ENCODE measurements at places on chromosomes 1 and 21.
A peak's percentile ranks its signal among the peaks of the same experiment; 100 is the strongest.

GRCh38 chr1:162716123-162716522 lies 74.4 kb upstream of the HSD17B7 start:
- DNase-seq: no peak

DNA sequence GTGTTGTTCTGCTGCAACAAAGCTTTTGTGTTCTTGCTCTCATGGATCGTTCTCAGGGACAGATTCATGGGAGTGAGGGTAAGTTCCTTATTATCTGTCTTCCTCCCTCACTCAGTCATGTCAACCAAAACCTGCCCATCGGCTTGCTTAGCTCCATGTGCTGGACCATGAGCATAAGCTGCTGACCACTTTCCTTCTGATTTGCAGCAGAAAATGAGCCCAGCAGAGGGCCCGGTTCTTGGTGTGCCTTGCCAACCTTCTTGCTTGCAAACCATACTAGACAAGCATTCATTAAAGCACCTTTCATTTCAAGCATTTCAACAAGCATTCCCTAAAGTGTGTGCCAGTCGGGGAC lies 64.0 kb upstream of the COA6 start:
- no peak for DNase-seq

DNA sequence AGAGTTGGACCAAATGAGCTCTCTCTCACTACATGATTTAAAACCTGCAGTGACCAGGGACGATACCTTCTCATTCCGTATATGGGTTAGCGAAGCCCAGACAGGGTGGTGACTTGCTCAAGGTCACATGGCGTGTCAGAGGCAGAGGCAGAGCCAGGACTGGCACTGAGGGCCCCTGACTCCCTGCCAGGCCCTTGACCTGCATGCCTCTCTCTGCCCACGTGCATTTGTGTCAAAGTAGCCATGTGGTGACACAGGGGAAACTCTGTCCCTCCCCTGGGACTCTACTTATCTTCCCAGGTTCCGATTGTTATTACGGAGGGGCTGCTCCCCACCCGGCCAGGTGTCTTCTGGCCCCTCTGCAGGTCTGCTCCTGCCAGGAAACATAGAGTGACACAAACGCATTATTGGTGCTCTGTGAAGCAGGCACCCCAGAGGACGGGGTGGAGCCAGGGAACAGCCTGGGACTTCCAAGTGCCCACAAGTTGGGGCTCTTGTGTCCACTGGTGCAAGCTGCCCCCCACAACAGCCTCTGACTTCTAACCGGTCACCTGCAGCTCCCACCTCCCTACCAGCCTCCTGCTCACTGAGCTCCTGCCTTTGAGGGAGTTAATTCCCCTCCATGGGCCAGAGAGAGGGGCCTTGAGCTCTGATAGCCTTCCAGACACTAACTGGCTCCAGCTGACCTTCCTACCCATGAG lies 7.3 kb upstream of the TINAGL1 start:
- DNase-seq: no peak

GRCh38 chr1:152817309-152817708 lies 5.5 kb downstream of the LCE1B start:
- DNase-seq: no peak

DNA sequence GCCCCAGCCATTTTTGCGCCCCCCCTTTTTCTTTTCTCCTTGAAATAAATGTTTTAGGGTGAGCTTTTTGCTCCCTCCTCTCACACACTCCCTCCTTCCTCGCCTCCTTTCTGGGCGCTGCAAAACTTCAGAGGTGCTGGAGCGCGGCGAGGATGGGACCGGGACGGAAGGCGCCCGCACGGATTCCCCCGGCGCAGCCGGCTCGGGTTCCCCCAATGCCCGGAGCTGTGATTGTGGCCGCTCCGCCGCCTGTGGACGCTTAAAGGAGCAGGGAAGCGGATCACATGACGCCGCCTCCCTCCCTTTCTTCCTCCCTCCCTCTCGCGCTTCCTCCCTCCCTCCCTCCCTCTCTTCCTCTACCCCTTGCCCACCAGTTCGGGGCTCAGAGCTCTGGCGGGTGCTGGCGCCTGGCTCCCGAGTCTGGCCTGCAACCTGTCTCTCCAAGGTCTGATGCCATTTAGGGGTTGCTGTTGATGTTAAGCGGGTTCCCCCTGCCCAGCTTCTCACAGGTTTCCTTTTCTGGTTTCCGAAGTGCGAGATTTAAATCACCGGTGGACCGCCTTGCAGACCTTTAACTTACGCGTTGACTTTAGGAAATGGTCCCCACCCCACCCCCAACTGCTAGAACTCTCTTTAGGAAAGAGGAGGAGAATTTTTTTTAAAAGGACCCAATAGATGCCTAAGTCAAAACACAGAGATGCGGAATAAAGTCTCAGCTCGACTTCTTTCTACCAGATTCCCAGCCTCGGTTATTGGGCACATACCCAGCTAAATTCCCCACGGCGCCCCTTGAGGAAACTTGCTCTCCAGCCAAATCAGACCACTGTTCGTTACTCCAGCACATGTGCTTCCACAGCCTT lies at the start of gene WLS:
TSS of gene WLS (minus strand) at position 235 of the 860 bp plus-strand sequence. CDS start at position 11, 224 bp downstream.
- DNase-seq: peak; percentile 87

DNA sequence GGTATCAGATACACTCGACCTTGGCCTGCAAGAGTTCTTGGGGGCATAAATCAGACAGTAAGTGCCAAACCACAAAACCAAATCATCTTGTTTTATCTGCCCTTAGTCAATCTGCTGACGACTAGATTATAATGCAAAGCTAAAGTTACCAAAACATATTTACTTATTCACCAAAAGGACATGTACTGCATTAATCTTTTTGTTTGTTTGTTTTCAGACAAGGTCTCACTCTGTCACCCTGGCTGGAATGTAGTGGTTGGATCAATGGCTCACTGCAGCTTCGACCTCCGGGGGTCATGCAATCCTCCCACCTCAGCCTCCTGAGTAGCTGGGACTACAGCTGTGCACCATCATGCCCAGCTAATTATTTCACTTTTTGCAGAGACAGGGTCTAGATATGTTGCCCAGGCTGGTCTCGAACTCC lies 114.7 kb downstream of the APP start:
- no peak for DNase-seq

- no peak for DNase-seq
These were observed 214.5 kb downstream of the PATJ start for GRCh38 chr1:61956784-61957183.

- DNase-seq: no peak
These were observed 7.1 kb upstream of the PSMA5 start for GRCh38 chr1:109433322-109433721.
